ENCODE measurements at places on chromosomes 6 and 20. TPM values are rescaled to one million over a fixed set of nuclear protein-coding genes. Genes with fewer than 3 reads are reported as not detected.
A peak's percentile ranks its signal among the peaks of the same experiment; 100 is the strongest.

DNA sequence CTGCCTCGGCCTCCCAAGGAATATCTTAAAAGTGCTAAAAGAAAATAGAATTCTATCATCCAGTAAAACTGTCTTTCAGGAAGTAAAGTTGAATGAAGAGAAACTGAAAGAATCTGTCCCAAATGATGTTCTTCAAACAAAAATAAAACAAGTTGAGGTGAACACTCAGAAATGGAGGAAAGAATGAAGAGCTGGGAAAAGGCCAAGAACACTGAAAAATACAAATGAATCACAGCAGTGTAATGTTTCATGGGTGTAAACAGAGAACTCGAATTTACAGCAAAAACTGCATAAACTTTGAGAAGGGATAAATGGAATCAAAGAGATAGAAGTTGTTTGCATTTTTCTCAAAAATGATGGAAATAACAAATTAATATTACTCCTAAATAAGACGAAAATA, 317.3 kb downstream of the TAF4 start:
- DNase-seq: no peak

DNA sequence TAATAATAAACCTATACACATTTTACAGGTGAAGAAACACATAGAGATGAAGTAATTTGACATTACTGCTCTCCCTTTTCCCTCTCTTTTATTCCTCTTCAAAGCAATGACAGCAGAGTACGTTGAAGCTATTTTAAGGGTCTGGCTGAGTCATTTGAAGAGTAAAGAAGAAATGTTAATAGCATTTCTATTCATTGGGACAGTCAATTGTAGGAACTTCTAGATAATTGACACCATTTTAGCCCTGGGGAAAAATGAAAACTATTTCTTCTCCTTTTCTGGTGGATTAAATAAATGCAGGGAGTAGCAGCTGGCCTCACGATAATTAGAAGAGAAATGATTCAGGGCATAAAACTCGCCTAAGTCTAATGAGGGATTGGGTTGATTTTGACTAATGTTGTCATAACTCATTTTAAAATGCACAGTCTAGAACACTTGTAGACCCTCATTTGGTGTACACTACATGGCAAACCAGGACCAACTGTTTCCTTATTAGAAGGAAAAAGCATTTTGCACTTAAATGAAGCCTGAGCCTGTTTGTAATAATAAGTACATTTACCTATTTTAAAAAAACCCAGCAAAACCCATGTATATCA, 48.1 kb downstream of the RIPOR2 start:
- DNase-seq: no peak

- DNase-seq: no peak
These were observed 41.3 kb upstream of the HFE start for GRCh38 chr6:26045928-26046368.

DNA sequence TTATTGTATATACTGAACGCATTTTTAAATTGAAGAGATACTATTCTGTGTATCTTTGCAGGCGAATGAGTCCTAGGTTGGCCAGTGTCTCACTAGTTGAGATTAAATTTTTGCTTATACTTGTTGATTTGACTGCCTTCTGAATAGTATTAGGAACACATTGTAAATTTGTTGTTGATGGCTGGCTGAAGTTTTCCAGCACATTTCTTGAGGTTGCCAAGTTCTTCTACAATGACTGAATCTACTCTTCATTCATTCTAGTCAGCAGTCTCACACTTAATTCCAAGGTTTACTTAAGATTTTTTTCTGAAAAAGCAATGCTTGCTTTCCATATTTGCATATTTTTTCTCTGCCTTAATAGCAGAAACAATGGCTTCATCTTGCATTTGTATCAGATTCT, 151.7 kb downstream of the ZFAND3 start:
- no peak for DNase-seq

GRCh38 chr20:41571006-41571405, 47.2 kb downstream of the CHD6 start:
- DNase-seq: no peak

- no peak for DNase-seq
These were observed 13.6 kb upstream of the DBNDD2 start for GRCh38 chr20:45394221-45395113.

- DNase-seq: no peak
These were observed 147.2 kb upstream of the AKAP12 start for GRCh38 chr6:151092591-151092990.

GRCh38 chr20:49955167-49955566, 19.0 kb downstream of the RNF114 start:
- no peak for DNase-seq

DNA sequence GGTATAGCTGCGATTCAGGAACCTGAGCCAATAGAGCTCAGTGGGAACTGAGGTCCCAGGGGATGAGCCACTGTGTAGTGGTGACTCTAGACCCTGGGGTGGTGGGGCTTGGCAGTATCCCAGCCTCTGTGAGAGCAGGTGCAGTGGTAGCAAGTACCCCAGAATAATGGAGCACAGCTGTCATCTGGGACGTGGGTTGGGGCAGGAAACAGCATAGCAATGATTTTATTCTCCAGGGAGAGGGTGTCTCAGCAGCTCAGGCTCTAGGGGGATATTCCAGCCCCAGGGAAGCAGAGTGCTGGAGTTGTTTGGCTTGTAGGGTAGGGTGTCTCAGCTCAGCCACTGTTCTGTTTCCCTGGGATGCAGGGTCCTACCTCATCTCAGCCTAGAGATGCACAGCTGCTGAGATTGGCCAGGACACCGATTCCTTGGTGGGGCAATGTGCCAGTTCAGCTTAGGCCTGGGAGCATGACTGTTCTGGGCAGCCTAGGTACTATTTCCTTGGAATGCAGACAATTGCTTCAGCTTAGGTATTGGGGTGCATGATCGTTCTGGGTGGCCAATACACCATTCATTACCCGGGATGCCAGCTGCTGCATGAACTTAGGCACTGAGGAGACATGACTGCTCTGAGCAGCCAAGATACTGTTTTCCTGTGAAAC, 34.0 kb upstream of the NUP153 start:
- no peak for DNase-seq

DNA sequence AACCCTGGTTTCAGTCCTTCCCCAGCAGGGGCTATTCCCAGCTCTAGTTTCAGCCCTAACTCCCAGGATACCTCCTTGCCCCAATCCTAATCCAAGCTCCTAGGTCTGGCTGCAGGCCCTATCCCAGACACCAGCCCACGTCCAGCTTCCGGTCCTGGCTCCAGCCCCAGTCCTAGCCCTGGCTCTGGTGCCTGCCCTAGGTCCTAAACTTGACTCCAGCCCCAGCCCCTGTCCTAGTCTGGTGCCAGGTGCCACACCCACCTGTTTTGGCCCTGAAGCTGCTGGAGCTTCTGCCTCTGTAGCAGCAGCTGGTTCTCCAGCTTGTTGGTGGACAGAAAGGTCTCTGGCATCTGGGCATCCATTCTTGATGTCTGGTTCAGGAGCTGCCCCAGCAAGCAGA, 28.1 kb downstream of the ANGPT4 start:
- peak; percentile 76 for DNase-seq

The PTK7 gene
- 40.9 TPM for total RNA-seq

The DTNBP1 gene
- 13.2 TPM for total RNA-seq

The PAX1 gene
- total RNA-seq: 0.19 TPM

The EPHA7 gene
- total RNA-seq: 1.0 TPM

The BAG2 gene
- 1.1 TPM for total RNA-seq

The PRSS35 gene
- not detected for total RNA-seq

The ENPP3 gene
- total RNA-seq: 0.76 TPM
